AG09309 (cell line): ENCODE measurements at places on chromosomes 13 and 19.

DNA sequence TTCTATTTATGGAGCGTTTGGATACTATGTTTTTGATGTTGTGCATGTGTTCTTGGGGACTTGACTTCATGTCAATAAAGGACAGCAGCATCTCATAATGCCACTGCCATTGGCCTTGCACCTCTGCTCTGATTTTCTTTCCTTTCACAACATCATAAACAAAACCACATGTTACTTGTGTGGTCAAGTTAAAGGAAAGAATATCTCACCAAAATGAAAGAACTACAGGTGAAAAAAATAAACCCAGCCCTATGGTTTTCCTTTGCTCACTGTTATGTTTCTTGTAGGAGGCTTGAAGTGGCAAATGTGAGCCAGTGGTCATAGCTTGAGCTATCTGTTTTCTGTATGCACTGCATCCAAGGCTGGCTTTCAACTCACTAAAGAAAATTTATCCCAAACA lies 240.4 kb downstream of the KCNRG start:
- DNase-seq, result no peak

GRCh38 chr13:99307648-99308339 lies 595 bp upstream of the GPR183 start:
- no peak for DNase-seq

DNA sequence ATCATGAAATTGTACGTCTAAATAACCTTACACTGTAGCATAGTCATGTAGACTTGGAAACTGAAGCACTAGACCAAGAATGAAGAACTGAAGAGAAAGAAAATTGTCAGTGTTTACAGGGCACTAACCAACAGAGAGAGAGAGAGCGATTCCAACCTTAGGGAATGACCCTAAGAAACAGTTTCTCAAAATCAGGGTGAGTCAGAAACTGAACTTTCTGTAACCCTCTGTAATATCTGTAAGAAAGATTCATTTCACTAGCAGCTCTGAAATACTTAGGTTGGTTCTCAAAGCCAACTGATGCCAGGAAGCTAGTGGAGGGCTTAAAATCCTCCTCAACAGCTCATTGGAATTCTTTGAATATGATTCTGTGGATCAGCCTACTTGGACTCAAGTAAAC lies 936.9 kb downstream of the EFNB2 start:
- peak; percentile 18 for DNase-seq

DNA sequence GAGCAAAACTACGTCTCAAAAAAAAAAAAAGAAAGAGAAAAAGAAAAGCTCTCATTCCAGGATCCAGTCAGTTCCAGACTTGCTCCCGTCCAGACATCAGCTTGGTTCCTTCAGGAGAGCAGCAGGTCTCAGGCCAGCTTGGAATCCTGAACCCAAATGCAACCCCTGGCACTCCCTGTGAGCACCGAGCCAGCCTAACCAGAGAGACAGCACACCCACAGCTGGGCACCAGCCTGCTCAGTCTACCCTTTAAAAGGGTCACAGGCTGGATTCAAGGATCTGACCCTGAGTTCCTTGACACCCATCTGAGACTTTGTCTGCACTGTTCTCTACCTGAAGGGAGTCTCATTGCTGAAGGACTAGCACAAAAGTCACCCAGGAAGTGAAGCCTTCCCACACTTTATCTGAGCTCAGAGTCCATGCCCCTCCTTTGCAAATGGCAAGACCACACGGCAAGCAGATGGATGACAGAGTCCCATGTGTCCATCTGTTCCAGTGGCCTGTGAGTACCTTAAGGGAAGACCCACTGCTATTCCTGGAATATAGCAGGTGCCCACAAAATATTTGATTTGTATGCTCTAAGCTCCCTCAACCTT lies 1.4 kb downstream of the PEPD start:
- no peak for DNase-seq

DNA sequence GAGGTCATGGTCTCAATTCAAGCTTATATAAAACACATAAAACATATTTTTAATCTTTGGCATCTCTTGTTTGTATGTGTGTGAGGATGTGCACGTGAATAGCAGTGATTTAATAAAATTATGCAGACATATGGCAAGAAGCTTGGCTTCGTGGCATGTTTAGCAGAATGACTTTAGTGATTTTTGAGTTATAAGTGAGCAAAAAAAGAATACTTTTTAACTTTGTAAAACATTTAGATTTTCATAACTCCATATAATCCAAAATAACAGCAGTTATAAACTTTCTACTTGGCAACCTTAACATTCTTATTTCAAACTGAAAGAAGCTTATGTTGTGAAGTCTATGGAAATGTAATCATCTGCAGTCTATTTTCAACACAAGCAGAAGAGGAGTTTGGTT lies 120.6 kb downstream of the SLITRK1 start:
- DNase-seq, result no peak

- no peak for DNase-seq
Observed at GRCh38 chr19:11279505-11280236, 16.3 kb upstream of the TSPAN16 start.

DNA sequence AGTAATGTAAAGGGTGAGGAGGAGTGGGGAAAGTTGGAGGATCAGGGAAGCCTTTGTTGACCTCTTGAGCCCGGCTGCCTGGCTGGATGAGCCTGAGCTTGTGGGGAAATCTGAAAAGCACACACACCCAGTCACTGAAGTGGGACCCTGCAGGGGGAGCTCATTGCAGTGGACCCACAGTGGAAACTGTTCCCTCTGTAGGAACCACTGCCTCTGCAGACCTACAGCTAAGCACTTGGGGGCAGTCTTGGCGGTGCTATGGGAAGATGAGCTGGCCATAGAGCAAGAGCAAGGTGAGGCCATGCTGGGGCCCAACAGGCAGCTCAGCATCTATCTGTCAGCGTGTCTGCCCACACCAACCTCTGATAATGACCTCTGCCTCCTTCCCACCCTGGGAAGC lies 294.8 kb downstream of the TSHZ3 start:
- DNase-seq, result peak; percentile 21

DNA sequence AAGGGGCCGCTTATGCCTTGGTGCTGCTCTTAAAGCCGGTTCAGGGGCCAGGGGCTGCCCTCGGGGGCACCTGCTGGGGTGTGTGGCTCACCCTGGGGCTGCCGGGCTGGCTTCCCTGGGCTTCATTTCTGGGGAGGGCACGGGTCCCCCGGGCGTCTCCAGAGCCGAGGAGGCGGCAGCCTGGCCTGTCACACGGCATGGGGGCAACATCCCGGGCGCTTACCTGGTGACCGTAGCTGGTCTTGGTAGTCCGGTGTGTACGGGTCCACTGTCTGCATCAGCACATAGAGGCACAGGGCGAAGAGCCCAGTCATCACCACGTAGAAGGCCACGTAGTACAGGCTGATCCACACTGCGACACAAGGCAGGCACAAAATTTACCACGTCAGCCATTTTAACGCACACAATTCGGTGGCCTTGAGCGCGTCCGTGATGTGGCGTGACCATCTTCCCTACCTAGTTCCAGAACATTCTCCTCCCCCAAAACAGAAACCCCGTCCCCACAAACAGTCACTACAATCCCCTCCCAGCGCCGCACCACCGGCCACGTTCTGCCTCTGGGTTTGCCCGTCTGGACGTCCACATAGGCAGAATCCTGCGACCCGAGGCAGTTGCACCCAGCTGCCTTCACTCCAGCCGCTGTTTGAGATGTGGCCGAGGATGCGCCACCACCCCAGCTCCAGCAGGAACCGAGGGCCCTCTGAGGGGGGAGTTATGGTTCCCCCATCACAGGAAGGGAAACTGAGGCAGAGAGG lies 3.2 kb downstream of the ATP4B start:
- DNase-seq, result no peak

- DNase-seq, result peak; percentile 31
Observed at GRCh38 chr13:110944121-110944967, 29.5 kb upstream of the ANKRD10 start.

- no peak for DNase-seq
Observed at GRCh38 chr13:68050761-68051160, 820.6 kb upstream of the PCDH9 start.

DNA sequence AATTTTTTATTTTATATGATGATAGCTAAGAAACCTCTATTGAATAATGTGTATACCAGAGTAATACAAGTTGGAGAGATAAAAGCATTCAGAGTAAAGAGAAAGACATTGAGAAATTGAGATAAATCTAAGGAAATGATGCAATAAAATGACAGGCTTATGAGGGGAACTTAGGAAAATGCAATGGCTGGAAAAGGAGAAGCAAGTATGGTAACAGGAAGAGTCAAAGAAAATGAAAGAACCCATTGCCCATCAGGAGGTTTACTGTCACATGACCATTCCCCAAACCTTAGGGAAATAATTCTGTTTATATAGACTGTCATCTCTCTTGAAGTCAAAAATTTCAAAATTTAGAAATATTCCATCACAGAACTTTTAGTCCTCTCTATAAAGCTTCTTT lies 808.0 kb upstream of the PRR20A start:
- DNase-seq, result no peak
